ENCODE measurements at places on chromosomes 6 and 20. TPM values are rescaled to one million over a fixed set of nuclear protein-coding genes. Genes with fewer than 3 reads are reported as not detected.

Gene TULP1
- not detected for total RNA-seq

Gene OPRL1
- 0.72 TPM for total RNA-seq

Gene AP5S1
- 18.4 TPM for total RNA-seq

Gene ADGRF1
- total RNA-seq, result 0.08 TPM

Gene SCGN
- total RNA-seq, result not detected

Gene SNRNP48
- 10.8 TPM for total RNA-seq

Gene CST5
- total RNA-seq, result not detected

Gene CEP250
- total RNA-seq, result 29.5 TPM

Gene LGSN
- 2.3 TPM for total RNA-seq

Gene VWA7
- 1.5 TPM for total RNA-seq

Gene FKBP1C
- 2.0 TPM for total RNA-seq

Gene SLC12A5
- 14.0 TPM for total RNA-seq

Measured in A549 treated with GW870086 at 1 μM for 4 hours (cell line).